Astrocyte of the cerebellum (primary cell): ENCODE measurements at places on chromosomes 12 and 14.
A peak's percentile ranks its signal among the peaks of the same experiment; 100 is the strongest.

DNA sequence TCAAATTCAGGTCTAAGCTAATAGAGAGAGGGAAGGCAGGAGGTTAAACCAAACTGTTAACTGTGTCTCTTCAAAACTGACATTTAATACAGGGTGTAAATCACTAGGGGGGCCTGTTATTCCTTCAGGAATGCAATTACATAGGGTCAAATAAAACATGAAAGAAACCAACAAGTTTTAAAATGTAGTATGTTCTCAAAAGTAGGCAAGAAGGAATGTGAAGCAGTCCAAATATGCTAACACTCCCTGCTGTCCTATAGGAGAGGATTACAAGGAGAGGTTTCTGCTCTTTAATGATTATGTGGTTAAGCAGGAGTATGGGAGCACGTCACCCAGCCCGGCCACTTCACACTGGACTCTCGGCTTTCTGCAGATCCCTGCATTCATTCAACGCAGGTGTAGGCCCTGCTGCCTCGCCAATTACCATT lies 42.5 kb upstream of the BMP4 start:
- DNase-seq, result peak; percentile 84

GRCh38 chr12:123109319-123109772 lies 41.5 kb downstream of the PITPNM2 start:
- DNase-seq, result no peak

DNA sequence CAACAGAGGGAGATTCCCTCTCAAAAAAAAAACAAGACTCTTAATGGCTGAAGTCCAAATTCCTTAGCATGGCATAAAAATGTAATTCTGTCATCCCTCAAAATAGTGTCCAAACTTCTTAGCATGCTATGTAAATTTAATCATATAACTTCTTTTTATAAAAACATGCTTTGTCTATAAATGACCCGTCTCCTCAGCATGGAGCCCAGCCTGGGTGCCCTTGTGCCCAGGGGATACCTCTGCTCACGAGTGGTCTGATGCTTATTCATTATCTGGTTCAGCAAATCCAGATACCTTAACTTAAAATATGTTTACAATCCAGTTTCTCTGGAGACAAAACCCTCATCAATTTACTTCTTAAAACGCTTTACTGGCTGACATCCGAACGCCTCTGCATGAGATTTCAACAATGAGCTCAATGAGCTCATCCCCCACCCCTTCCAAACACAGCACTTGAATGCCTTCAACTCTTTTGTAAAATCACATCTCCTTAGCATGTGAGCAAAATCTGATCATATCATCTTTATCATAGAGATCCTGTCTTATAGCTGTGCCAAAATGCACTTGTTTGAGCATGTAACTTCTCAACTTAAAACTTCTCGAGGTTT lies 15.7 kb downstream of the RTL1 start:
- no peak for DNase-seq

- no peak for DNase-seq
These were observed 36.9 kb downstream of the ZFC3H1 start for GRCh38 chr12:71626768-71627167.

GRCh38 chr12:88519802-88520435 lies 60.4 kb downstream of the KITLG start:
- DNase-seq, result no peak

DNA sequence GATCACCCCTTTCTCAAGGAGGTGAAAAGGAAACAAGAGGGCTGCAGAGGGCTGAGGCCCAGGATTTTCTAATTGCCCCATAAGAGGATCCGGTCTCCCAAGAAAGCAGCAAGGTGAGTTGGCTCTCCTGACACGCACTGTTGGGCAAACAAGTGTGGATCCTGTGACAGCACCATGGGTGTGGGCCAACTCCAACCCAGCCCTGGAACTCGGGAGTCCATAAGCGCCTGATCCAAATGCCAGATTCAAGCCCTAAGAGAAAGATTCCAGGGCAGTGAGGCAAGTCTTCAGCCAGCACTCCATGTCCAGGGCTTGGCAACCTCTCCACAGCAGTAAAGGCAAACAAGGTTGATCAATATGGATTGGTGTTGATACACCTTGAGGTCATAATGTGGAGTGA lies 33.1 kb downstream of the KCNA5 start:
- no peak for DNase-seq

GRCh38 chr14:103569408-103569807 lies 6.6 kb downstream of the COA8 start:
- no peak for DNase-seq

DNA sequence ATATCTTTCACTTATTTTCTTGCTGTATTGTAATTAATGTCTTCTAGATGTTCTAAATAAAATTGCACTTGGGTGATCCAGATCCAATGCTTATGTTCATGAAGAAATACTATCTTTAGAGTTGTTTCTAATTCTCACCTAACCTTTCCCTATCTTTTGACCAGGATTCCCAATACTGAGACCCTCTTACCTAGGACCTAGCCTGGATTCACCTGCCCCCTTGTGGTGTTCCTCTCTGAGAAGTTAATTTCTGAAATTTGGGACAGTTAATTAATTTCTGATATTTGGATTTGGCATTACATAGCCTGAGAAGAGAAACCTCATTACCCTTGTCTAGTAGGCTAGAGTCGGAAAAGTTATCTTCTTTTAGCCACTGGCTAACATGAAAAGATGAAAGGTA lies 29.5 kb downstream of the FOXA1 start:
- DNase-seq, result no peak

- DNase-seq, result no peak
These were observed 40.3 kb upstream of the GCH1 start for GRCh38 chr14:54942913-54943312.

DNA sequence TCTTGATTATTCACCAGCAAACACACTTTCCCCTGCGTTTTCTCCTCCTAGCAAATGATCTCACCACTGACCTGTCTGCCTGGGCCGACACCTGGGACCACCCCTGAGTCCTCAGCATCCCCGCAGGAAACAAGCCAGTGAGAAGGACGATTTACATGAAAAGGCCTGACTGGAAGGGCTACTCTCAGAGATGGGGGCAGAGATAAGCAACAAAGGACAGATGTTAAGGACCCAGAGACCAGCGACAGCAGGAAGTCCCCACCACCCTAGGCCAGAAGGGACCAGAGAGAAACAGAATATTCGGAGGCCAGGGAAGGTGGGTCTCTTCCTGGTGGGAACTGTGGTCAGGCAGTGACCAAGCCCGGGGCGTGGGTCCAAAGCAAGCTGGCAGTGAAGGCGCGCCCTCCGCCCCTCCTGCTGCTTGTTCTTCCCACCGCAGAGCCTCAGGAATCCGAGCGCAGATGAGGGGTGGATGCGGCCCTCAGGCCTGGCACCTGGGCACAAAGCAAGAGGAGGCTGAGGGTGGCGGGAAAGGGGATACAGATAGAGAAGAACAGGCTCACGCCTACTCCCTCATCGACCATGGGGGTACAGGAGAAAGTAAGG lies 55.8 kb downstream of the STX2 start:
- DNase-seq, result no peak

GRCh38 chr14:49853158-49853477 lies 530 bp upstream of the NEMF start:
- no peak for DNase-seq

DNA sequence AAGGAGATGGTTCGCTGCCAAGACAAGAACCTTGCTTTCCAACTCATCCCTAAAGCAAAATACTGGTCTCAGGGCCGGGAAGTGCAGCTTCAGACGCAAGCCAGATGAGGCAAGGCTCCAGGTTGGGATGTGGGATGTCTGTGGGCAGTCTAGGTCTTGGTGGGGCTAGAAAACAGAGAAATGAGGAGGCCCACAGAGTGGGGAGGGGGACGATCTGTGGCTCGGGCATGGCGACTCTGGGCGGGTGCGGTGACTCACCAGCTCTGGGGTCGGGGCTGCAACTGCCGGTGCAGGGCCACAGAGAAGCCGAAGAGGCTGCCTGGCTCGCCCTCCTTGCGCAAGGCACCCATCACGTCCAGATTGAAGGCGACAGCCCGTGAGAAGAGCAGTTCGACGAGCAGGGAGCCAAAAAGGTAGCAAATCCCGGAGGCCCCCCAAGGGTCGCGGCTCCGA lies 459 bp downstream of the ITGA7 start:
- DNase-seq, result no peak

DNA sequence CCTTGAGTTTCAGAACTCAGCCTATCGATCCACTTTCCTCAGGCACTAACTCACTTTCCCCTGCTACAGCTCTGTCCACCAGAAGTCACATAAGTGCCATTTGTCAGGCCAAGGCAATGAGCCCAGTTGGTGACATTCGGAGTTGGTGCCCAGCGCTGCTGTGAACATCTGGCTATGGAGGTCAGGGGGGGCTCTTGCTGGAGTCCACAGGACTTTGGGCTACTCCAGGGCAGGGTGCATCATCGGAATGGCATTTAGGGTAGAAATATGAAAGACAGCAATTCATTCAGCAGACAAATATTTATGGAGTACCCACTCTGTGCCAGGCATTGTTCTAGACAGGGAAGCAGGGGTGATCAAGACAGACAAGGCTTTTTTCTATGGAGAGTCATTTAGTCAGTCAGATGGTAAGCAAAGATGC lies 1.5 kb upstream of the PPP1CC start:
- DNase-seq, result no peak

- no peak for DNase-seq
These were observed 6.0 kb downstream of the CCDC60 start for GRCh38 chr12:119340578-119340977.

DNA sequence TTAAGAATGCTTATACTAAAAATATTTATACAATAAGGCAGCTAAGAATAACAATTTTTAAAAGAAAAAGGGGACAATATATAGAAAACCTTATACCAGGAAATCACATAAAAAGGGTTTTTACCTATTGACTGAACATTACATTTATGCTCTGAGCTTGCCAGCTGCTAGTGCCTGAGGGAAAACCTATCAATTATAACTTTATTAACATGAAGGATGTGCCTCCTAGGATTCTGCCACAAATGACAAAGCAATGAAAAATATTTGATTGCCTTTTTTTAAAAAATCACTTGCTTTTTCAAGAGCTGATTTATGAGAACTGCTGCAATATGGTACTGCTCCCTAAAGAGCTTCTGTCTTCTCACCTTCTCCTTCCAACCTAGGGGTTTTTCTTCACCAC lies 185.7 kb downstream of the RIMBP2 start:
- DNase-seq, result no peak

- DNase-seq, result no peak
These were observed 1143.6 kb downstream of the TMEM121 start for GRCh38 chr14:106670011-106670410.

DNA sequence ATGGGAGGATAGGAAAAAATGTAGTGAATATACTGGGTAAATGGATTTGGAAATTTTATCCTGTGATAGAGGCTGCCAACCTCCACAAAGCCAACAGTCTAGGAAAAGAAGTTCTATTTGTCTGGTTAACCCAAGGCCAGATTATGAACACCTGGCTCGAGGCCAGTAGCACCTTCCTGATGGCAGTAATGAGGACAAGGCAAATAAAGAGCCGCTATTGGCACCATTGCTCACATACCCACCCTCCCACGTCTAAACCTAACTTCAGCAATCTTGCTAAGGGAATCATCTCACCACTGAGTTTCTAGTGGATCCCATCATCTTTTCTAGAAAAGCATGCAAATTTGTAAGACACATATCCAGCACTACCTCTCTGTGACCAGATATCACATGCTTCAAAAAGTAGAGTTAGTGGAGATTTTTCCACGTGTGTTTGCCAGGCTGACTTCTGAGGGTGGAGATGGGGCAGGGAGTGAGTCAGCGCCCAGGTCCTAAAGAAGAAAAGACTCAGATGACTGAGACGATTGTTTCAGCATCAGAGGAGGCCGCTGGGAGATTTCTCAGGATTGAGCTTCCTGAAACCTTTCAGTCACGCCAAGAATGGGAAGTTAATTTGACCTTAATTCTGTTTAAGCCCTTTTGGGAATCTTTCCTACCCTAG lies 362.9 kb downstream of the EMP1 start:
- no peak for DNase-seq

GRCh38 chr14:75254901-75255584 lies 23.6 kb upstream of the FOS start:
- DNase-seq, result no peak

- peak; percentile 4 for DNase-seq
These were observed 20.1 kb downstream of the APOBEC1 start for GRCh38 chr12:7645395-7646177.

- DNase-seq, result no peak
These were observed 13.0 kb upstream of the GPR68 start for GRCh38 chr14:91257328-91258010.

- no peak for DNase-seq
These were observed 12.9 kb upstream of the EPYC start for GRCh38 chr12:91017511-91018263.

- no peak for DNase-seq
These were observed 755.4 kb downstream of the SLC6A15 start for GRCh38 chr12:84157170-84157569.

DNA sequence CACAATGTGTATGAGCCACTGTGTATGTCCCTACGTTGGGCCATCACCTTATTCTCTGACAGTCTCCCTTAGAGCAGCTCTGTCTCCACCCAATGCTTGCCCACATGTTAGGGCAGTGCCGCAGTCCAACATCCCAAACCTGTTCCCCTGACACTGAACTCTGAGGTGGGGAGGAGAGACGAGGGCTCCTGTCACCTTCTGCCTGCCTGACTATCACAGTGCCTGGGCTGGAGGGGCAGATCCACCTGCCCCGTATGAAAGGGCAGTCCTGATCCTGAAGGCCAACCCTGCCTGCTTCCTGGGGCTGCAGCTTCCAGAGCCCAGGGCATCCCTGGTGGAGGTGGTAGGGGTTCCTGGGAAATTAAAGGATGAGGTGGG lies 2.2 kb downstream of the TGM1 start:
- no peak for DNase-seq

DNA sequence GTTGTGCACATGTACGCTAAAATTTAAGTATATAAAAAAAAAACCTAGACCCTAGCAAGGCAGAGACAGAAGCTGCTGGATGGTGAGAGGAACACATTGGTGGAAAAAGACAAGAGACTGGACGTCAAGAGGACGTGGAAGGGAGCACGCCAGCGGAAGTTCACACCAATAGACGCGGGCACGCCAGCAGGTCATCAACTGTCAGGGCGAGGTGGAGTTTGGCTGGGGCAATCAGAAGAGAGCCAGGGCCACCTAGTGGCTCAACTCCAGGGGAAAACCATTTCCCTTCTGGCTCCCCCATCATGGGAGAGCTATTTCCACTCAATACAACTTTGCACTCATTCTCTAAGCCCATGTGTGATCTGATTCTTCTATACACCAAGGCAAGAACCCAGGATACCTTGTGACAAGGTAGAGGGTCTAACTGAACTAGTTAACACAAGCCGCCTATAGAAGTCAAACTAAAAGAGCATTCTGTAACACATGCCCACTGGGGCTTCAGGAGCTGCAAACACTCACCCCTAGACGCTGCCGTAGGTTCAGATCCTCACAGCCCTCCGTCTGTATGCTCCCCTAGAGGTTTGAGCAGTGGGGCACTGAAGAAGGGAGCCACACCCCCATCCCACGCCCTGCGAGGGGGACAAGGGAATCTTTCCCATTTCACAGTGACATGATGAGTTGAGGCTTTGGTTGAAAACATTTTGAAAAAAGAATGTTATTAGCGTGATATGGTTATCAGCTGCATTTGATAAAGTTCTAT lies 702.7 kb downstream of the TMTC2 start:
- DNase-seq, result no peak

DNA sequence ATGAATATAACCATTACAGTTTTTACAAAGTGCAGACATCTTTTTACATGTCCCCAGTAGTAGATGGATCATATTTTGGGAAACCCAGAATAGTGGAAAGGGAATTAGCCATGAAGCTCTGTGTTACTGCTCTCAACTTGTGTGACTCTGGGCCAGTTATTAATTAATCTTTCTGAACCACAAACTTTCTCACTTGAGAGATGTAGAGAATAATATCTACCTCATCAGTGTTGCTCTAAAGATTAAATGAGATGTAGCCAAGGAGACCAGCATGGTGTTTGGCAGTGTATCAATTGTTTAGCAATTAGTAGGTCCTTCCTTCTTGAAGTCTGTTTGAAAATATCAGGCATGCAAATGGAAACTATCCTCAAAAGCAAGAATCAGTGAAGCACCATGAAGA lies 169.2 kb downstream of the TMTC2 start:
- DNase-seq, result no peak
